ENCODE measurements at places on chromosomes 2 and 18.

DNA sequence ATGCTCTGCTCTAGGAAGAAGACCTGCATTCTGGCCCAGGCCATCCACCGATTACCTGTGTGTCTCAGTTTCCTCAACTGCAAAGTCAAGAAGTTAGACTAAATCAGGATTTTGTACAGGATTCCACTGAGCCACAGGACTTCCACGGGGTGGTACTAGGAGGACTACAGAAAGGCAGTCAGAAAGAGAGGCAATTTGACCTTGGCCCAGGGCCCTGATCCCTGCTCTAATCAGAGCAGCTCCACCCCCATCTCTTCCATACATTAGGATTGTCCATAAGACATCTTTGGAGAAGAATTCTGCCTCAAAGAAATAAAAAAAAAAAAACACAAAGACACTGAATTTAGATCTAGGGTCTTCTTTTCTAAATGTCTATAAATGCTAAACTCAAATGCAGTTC is 52.8 kb upstream of the TSPYL6 start:
- no peak for DNase-seq
- no peaks in the 10 kb centered on the region for H3K36me3 ChIP-seq
- no peaks in the 10 kb centered on the region for H3K4me1 ChIP-seq
- no peak overlapping the region for H3K4me3 ChIP-seq

DNA sequence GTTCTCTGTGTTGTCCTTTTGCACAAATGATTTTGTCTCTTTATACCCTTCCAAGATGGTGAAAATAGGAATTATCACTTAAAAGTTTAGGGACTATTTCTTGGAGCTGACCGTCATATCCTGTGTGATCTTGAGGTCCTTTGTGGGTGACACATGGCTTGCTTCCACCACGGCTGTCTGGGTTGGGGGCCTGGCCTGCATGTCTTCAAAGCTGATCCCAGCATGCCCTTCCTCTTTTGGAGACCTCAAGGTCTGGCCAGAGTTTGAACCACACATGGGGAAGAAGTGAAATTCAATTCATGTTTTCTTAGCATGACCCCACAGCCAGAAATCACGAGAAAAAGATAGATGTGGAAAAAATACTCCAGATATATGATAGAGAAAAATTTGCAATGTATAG is 14.0 kb downstream of the SFTPB start:
- no peak overlapping the region for H3K4me3 ChIP-seq
- H3K36me3 ChIP-seq, result peaks cover 23% of the 10 kb centered on the region
- H3K4me1 ChIP-seq, result peaks cover 2% of the 10 kb centered on the region
- no peak overlapping the region for H3K27ac ChIP-seq
- H3K27me3 ChIP-seq, result no peaks in the 10 kb centered on the region

DNA sequence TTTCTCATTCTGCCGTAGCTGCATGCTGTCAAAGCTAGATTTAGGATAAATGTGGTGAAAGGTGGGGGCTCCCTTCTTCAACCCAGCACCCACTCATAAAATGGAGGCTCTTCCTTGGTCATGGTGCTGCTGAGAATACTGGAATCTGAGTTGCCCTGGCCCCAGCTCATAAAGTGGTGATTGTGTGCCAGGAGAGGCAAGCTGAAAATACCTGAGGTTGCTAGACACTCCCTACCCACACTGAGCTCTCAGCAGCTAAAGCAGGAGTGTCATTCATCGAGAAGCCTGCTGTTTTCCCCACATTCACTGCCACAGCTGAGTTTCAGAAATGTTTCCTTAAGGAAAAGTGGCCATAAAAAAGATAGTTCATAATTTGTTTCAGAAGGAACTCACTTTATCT is 297.1 kb upstream of the RBMS1 start:
- no peak overlapping the region for H3K4me3 ChIP-seq
- H3K36me3 ChIP-seq, result no peaks in the 10 kb centered on the region
- H3K27ac ChIP-seq, result no peak overlapping the region
- no peak for DNase-seq
- H3K4me1 ChIP-seq, result no peaks in the 10 kb centered on the region
- no peaks in the 10 kb centered on the region for H3K27me3 ChIP-seq

DNA sequence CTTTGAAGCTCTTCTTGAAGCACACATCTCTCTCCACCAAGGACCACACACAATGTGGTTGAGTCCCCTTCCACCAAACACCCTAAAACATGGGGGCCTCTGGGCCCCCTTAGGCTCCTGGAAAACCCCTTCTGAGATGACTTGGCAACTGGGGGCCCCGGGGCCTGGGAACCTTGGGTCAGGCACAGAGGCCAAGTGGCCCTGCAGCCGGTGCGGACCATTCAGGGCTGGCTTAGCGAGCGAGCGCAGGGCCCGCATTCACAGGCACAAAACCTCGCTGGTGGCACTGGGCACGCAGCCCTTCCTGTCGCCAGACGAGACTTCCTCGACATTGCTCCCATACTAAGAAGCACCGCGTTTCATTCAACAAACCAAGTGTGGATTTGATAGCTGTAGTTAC is 111.2 kb upstream of the ID2 start:
- peaks cover 11% of the 10 kb centered on the region for H3K4me1 ChIP-seq
- no peak for DNase-seq
- H3K4me3 ChIP-seq, result no peak overlapping the region
- no peaks in the 10 kb centered on the region for H3K36me3 ChIP-seq
- no peaks in the 10 kb centered on the region for H3K27me3 ChIP-seq
- no peak overlapping the region for H3K27ac ChIP-seq

- no peak overlapping the region for H3K27ac ChIP-seq
- no peak for DNase-seq
- no peaks in the 10 kb centered on the region for H3K27me3 ChIP-seq
- H3K4me3 ChIP-seq, result no peak overlapping the region
- no peaks in the 10 kb centered on the region for H3K4me1 ChIP-seq
Observed at GRCh38 chr2:150166313-150167051, 321.0 kb downstream of the RND3 start.

GRCh38 chr18:70072678-70073077 is 125.0 kb upstream of the CD226 start:
- DNase-seq, result no peak
- no peak overlapping the region for H3K4me3 ChIP-seq
- no peaks in the 10 kb centered on the region for H3K4me1 ChIP-seq
- no peak overlapping the region for H3K27ac ChIP-seq

DNA sequence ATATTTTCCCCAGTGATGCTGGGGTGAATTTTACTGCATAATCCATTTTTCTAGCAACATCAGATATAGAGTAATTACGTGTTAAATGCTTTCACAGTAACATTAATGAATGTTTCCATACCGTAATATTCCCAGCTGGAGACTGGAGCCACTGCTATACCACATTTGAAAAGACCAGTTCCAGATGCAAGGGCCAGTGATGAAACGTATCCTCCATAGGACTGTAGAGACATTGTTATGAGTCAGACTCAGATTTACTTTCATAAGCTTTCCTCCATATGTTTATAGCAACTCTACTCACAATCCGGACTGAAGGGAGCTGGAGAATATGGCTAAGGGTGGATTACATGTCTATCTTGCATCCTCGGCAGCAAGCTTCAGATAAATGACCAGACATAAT is 22.7 kb upstream of the GCG start:
- H3K27me3 ChIP-seq, result peaks cover 15% of the 10 kb centered on the region
- no peaks in the 10 kb centered on the region for H3K36me3 ChIP-seq
- H3K27ac ChIP-seq, result no peak overlapping the region
- H3K4me1 ChIP-seq, result peaks cover 5% of the 10 kb centered on the region

DNA sequence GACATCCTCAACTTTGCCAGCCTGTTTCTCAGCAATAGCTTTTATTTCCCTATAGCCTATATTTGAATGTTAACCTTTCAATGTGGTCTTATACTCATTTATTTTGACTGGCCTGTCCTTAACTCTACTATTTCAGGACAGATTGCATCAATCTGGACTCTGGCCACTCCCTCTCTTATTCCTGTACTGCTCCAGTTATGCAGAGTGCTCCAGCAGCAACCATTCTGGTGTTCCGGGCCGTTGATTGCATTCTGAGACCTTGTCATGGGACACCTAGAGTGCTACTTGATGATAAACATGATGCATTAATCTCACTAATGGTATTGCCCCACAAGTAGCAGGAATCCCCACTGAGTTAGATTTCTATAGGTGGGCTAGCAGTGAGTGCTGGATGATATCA is 363.4 kb downstream of the LRRTM1 start:
- no peaks in the 10 kb centered on the region for H3K4me1 ChIP-seq
- H3K4me3 ChIP-seq, result no peak overlapping the region
- H3K36me3 ChIP-seq, result no peaks in the 10 kb centered on the region
- H3K27ac ChIP-seq, result no peak overlapping the region
- peaks cover 2% of the 10 kb centered on the region for H3K27me3 ChIP-seq

DNA sequence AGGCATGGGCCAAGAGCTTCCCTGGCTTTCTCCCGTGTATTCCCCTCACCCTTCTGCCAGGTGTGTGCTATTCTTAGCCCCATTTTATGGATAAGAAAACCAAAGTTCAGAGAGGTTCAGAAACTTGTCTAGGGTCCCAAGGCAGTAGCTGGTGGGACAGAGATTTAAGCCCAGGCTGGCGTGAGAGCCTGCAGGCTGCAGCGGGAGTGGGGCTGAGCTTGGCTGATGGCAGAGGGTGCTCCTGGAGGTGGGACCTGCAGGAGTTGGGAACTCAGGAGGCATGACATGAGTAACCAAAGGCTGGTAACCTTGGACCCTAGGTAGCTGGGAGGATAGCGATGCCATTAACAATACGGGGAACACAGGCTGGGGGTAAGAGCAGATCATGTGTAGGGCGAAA is 87.3 kb upstream of the B3GNT7 start:
- H3K4me1 ChIP-seq, result no peaks in the 10 kb centered on the region
- H3K4me3 ChIP-seq, result no peak overlapping the region
- H3K27me3 ChIP-seq, result peaks cover 13% of the 10 kb centered on the region
- H3K27ac ChIP-seq, result no peak overlapping the region
- no peak for DNase-seq
- H3K36me3 ChIP-seq, result no peaks in the 10 kb centered on the region

DNA sequence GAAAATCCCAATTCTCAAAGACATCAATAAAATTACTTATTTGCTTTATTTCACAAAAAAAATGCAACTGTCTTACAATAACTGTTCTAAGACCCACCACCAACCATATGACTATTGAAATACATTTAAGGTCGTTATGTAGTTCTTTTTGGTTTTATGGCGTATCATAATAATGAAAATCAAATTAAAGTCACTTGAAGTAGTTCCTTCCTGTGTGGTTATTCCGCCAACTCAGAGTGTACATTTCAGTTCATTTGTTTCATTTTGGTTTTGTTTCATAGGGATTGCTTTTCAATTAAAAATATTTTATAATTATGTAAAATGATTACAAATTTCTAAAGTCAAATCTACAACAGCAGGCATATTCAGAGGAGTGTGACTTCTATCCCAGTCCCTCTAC is 45.9 kb upstream of the AAK1 start:
- peak overlapping the region; percentile 50 for H3K27ac ChIP-seq
- no peak for DNase-seq
- H3K4me3 ChIP-seq, result peak overlapping the region; percentile 30

DNA sequence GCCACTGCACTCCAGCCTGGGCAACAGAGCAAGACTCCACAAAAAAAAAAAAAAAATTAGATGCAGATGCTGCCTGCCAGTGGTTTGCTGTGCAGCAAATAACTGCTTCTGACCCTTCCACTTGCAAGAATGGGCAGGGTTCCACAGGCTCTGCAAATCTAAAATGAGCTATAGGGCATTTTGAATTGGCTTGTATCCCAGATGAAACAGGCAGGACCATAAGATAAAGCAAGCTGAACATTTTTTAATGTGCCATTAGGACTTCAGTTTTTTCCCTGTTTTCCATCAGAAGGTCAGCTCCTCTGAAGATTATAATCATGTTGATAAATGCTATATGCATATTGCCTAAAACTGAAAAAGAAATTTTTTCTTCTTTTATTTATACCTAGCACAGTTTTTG is 15.7 kb upstream of the FZD7 start:
- no peaks in the 10 kb centered on the region for H3K36me3 ChIP-seq
- no peak overlapping the region for H3K4me3 ChIP-seq
- no peak for DNase-seq
- H3K4me1 ChIP-seq, result no peaks in the 10 kb centered on the region
- no peak overlapping the region for H3K27ac ChIP-seq

- H3K27me3 ChIP-seq, result no peaks in the 10 kb centered on the region
- peaks cover 44% of the 10 kb centered on the region for H3K4me1 ChIP-seq
- no peak overlapping the region for H3K27ac ChIP-seq
- no peak overlapping the region for H3K4me3 ChIP-seq
Observed at GRCh38 chr2:210009126-210009525, 6.7 kb downstream of the RPE start.

- peaks cover 1% of the 10 kb centered on the region for H3K27me3 ChIP-seq
- H3K27ac ChIP-seq, result no peak overlapping the region
- H3K4me3 ChIP-seq, result no peak overlapping the region
- DNase-seq, result no peak
- H3K36me3 ChIP-seq, result no peaks in the 10 kb centered on the region
Observed at GRCh38 chr2:144999071-144999875, 479.4 kb upstream of the ZEB2 start.

DNA sequence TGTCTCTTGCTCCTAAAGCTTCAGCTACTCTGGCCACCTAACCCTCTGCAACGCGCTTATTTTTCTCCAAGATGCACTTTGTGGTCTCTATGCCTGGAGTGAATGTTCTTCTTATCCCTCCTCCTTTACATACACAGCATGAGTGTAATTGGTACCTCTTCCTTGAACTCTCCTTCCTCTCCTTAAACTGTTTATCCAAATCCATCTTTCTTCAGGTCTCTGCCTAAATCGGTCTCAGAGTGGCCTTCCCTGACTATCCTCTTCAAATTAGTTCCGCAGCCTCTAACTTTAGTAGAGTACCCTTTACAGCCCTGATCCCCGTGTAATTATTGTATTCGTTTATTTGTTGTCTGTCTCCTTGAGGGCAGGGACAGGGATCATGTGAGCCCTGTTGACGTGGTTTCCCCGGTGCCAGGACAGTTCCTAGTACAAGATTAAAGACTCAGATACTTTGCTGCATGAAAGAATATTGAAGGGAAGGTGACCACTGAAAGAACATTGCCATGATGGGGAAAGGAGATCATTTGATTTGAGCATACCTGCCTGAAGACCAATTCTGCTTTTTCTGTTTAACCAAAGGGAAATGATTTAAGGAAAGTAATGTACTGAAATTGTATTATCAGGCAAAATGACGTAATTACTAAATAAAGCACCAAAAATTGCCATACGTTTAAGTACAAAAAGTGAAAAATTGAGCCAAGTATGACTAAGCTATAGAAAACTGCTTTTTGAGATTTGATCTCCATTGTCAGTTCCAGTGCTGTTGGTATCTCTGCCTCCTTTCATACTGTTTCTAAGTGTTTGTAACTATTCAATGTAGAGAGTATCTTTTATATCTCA is 1.2 kb downstream of the CNOT9 start:
- H3K4me3 ChIP-seq, result peak overlapping the region; percentile 96
- H3K36me3 ChIP-seq, result peaks cover 52% of the 10 kb centered on the region
- peaks cover 50% of the 10 kb centered on the region for H3K4me1 ChIP-seq
